GM12864 (cell line): ENCODE measurements at places on chromosomes 11 and 22.

- DNase-seq = no peak
These were observed 35.7 kb upstream of the LRRC10B start for GRCh38 chr11:61472868-61473267.

GRCh38 chr11:75532200-75533048, 6.7 kb upstream of the GDPD5 start:
- DNase-seq = no peak

GRCh38 chr11:10618490-10618889, 50.0 kb upstream of the LYVE1 start:
- DNase-seq = no peak

- DNase-seq = no peak
These were observed 53.0 kb downstream of the CEP164 start for GRCh38 chr11:117380676-117381075.

DNA sequence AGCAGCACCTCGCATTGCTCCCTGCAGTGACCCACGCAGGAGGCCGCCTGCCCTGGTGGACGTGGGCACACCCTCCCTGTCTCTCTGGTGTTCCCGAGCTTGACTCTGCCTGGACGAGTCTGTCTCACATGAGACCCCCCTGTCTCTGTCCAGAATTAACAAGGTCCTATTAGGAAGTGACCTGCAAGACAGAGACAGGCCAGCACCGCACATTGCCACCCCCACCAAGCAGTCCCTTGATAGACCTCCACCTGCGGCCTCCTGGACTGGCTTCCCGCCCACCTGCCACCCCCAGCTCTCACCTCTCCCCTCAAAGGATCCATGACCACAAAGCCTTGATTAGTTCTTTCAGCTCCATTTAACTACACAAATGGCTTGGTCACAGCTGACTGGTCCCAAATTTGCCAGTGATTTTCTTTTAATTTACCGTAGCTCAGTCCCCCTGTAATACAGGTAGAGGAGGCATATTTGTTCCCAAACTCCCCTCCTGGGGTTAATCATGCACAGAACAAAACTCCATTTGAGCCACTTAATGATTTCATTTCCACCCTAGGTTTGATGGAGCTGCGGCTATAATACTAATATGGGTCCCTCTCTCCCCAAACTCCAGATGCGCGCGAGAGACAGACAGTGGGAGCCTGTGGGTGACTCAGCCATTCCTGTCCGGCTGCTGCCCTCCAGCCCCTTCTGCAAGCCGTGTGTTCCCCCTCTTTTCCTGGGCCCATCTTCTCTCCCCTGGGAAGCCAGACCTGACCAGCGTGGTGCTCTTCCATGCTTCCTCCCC, 11.2 kb downstream of the SPATA19 start:
- DNase-seq = no peak

DNA sequence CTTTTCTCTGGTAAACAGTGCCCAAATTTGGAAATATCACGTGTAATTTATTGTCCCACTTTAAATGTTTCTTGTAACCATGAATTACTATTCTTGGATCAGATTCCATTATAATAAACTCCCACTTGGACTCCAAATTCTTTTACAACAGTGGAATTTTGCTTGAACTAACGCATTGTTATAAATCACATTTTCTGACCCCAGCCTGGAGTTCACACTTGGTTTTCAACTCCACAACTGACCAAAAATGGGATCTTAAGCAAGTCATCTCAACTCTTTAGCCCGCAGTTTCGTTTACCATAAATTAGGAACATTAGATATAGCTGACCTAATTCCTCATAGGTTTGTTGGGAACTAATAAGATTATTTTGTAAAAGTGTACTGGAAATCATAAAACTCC, 336.8 kb upstream of the NCAM1 start:
- no peak for DNase-seq

DNA sequence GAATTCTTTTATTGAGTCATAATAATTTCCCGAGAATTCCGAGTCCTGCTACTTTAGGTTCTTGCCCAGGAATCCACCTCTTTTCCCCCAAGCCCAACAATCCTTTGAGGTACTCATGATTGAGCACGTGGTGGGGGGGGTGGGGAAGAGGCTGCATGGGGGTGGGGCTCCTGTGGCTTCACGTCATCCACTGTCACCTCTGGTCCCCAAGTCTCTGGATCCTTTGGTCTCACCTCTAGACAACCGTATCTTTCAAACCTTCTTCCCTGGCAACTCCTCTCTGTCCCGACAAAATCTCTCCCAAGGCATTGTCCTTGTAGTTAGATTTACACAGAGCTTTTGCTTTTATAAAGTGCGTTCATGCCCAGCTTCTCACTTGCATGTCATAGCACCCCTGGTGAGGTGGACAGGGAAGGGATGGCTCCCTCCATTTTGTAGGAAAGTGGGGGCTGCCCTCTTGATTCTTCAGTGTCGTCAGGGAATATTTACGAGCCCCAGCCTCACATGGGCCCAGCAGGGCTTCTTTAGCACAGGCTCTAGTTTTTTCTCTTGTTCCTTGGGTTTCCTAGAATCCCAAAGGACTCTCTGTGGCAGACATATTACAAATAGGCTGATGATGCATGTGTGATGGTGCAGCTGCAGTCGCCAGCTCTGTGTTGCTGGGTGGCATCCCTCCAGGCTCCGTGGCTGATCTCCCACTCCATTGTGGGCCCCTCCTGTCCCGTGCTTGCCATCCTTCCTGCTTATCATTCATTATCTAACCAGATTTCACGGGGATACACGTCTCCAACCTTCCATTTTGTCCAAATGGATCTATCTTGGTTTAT, 8.4 kb downstream of the UCP3 start:
- DNase-seq = no peak

DNA sequence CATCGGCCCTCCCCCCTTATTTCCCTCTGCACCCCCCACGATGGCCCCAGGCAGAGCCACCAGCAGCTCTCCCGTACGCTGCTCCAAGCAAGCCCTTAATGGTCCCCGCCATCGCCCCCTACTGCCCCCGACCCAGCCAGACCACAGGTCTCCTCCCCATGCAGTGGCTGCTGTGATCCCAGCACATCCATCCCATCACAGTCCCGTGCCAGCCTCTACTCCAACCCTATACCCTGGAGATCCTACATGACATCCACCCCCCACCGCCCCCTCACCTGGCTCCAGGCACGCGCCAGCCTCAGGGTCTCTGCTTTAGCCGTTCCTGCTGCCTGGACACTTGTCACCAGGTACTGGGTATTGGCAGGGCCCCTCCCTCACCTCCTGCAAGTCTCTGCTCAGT, 85.8 kb upstream of the RTL6 start:
- DNase-seq = no peak

DNA sequence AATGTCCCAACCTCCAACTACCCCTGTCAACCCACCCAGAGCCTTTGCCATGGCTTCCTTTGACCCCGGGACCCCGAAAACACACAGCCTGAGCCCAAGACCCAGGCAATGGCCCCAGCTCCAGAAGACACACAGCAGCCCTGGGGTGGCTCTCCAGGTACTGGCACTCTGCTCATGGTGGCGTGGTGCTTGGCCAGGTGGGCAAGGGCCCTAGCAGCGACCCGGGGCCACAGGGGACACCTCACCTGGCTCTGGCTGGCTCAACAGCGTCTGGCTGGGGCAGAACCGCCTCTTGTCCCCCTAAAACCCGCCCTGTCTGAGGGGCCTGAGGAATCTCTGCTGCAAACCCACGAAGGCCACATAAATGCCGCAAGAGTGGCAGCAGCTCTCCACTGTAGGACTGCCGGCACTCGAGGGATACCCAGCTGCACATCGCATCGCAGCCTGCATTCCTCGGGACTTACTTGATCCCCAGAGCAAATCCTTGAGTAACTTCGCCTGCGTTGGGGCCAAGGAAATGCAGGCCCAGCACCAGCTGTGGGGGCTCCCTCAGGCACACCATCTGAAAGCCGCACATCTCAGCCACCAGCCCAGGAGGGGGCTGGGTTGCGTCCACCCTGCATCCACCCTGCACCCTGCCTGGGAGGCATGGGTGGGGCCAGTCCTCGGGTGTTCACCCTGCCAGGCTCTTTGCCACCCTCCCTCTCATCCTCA, 23.1 kb upstream of the GNB1L start:
- DNase-seq = no peak

GRCh38 chr22:19865141-19865829, 10.6 kb upstream of the GNB1L start:
- no peak for DNase-seq

DNA sequence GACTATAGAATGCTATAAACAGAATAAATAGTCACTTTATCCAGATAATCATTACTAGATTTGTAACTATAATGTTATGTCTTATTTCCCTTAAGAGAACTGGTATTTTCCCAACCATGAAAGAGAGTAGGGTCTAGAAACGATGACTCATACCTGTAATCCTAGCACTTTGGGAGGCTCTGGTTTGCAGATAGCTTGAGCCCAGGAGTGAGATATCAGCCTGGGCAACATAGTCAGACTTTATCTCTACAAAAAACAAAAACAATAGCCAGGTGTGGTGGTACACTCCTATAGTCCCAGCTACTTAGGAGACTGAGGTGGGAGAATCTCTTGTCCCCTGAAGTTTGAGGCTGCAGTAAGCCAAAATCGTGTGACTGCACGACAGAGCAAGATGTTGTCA, 30.9 kb downstream of the OR52A5 start:
- no peak for DNase-seq

DNA sequence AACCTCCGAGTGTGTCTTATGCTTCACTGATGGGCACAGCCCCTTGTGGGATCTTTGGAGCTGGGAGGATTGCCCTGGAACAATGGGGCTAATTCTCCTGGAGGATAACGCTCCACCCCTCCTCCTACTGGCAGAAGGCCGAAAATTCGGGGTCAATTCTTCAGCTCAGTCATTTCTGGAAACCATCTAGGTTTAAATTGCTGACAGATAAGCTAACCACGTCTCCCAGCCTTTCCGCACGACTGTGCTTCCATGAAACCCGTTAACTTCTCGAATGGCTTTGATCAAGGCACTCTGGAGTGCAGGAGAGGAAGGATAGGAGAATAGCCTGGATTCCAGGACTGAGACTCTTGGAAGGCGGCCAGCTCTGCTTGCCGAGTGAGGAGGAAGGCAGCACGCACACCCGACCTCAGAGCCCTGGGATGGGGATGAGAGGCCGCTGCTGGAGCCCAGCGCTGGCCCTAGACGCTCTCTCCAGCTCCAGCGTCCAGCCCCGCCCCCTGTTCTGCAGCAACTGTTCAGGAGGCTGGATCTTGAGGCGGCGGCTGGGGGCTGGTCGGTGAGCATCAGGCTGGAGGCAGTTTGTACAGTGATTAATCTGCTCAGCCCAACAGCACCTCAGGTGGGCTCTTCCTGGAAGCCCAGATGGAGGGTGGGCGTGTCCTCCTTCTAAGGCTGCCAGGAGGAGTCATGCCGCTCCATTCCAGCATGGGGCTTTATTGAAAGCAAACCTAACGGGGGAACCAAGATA, 176.7 kb upstream of the NCAM1 start:
- no peak for DNase-seq

- DNase-seq = no peak
These were observed 60.0 kb upstream of the NUP160 start for GRCh38 chr11:47908198-47908597.

- DNase-seq = no peak
These were observed 426.0 kb upstream of the DDI1 start for GRCh38 chr11:103610435-103610834.

DNA sequence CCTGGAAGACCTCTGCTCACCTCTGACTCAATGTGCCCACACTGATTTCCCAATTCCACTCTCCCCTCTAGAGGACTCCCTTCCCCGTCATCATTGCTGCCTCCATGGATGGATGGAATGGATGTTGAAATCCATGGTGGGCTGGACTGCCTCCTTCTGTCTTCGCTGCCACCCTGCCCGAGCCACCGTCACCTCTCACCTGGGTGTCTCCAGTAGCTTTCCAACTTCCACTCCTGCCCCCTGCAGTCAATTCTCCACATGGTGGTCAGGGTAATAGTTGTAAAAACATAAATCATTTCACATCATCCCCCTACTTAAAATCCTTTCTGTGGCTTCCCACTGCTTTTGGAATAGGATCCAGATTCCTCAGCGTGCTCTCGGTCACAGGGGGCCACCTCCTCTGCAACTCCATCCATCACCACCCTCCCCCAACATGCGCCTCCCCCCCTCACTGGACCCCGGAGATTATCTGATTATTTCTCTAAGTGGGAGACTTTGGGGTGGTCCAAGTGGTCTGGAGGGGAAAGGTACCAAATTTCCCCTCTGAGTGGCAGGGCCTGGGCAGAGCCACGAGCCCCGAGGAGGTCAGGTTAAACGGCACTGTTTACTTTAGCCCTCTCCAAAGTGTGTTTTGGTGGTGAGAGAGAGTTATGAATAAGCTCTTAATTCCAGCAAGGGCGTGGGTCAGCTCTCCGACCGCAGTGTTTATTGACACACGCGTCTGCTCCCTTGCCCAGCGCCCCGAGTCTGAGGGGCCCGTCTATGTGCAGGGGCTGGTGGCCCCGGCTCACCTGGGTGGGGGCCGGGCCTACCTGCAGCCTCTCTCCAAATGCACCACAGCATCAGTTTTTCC, 313.7 kb downstream of the MN1 start:
- no peak for DNase-seq

GRCh38 chr11:16047073-16047472, 309.3 kb downstream of the SOX6 start:
- DNase-seq = no peak

DNA sequence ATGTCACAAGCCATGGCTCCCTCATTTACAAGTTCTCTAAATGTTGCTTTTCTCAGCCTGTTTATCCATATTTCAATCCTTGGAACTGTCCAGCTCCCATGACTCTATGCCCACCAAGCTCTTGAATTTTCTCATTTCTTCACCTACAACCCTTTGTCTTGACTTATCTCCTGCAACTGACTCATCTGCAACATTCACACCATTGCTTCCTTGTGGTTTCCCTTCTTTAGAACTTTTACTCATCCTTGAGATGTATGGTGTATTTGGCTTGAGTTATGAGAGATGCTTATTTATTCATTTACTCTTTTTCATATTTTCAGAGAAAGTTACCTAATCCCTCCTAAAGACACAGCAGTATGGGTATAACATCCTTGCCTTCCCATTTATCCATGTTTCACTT, 18.8 kb downstream of the TRIM34 start:
- DNase-seq = no peak

DNA sequence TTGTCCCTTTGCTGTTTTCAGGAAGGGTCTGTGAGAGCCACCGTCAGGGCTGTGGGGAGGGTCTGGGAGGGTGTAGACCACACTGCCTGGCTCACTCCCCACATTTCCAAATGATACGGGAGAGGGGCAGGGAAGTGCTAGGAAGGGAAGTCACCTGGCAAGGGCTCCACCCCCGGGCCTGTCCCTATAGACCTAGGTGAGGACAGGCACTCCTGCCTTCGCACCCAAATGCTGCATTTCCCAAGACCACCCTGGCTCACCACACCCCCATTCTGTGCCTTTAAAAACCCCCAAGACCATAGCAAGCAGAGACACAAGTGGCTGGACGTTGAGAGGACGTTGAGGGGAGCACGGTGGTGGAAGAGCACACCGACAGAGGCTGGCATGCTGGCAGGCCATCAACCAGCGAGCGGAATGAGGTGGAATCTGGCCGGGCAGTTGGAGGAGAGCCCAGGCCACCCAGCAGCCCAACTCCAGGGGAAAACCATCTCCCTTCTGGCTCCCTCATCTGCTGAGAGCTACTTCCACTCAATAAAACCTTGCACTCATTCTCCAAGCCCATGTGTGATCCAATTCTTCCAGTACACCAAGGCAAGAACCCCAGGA, 45.7 kb downstream of the GNB1L start:
- no peak for DNase-seq

GRCh38 chr11:63888170-63889086, 28.5 kb downstream of the RCOR2 start:
- DNase-seq = no peak

GRCh38 chr11:56700242-56700913, 1.5 kb downstream of the OR9G1 start:
- DNase-seq = no peak
